ENCODE measurements at places on chromosomes 6 and 20. TPM values are rescaled to one million over a fixed set of nuclear protein-coding genes. Genes with fewer than 3 reads are reported as not detected.

DNA sequence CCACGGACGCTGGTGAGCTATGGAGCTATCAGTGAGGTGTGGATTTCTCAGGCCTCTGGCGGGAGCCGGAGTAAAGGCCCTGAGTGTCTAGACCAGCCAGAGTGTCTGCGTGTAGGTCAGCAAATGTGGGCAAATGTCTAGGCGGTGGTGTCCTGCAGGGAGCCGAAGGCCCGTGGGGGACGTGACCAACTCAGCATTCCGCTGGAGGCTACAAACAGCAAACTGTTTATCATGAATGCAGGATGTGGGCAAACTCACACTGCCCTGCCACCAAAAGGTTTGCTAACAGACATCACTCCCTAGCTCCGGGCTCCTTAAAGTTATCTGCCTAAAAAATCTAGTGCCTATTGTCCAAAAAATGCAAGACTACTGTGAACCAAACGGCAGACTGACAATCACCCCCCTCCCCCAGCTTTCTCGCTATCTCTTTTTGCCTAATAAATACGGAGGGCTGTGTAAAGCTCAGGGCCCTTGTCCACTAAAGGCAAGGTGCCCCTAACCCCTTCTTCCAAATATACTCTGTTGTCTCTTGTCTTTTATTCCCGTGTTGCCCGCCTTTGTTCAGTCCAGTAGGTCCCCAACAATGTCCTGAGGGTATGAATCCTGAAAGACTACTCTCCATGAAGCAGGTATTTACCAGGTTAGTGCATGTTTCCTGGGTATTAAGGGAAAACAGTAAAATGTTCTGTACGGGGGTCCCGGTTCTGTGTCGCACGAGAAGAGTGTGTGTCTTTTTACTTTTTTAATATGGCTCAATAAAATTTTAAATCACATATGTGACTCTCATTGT lies 29.0 kb upstream of the AFDN start:
- H3K4me3 ChIP-seq: no peak overlapping the region
- no peaks in the 10 kb centered on the region for H3K36me3 ChIP-seq
- no peak overlapping the region for H3K27ac ChIP-seq
- no peak for DNase-seq
- H3K27me3 ChIP-seq: peaks cover 52% of the 10 kb centered on the region

- peak overlapping the region; percentile 78 for H3K27ac ChIP-seq
- H3K27me3 ChIP-seq: no peaks in the 10 kb centered on the region
- peaks cover 39% of the 10 kb centered on the region for H3K4me1 ChIP-seq
Measured at GRCh38 chr6:26300828-26301227, 64.2 kb upstream of the BTN3A2 start.

GRCh38 chr20:14829906-14830305 lies 492.5 kb upstream of the FLRT3 start:
- H3K27ac ChIP-seq: no peak overlapping the region
- H3K36me3 ChIP-seq: no peaks in the 10 kb centered on the region
- H3K27me3 ChIP-seq: no peaks in the 10 kb centered on the region
- H3K4me3 ChIP-seq: no peak overlapping the region
- no peaks in the 10 kb centered on the region for H3K4me1 ChIP-seq
- no peak for DNase-seq

Gene LTA
- total RNA-seq: 165 TPM
